Suppressor macrophage treated with lipopolysaccharide for 4 hours (primary cell): ENCODE measurements at places on chromosomes 5 and 9.

DNA sequence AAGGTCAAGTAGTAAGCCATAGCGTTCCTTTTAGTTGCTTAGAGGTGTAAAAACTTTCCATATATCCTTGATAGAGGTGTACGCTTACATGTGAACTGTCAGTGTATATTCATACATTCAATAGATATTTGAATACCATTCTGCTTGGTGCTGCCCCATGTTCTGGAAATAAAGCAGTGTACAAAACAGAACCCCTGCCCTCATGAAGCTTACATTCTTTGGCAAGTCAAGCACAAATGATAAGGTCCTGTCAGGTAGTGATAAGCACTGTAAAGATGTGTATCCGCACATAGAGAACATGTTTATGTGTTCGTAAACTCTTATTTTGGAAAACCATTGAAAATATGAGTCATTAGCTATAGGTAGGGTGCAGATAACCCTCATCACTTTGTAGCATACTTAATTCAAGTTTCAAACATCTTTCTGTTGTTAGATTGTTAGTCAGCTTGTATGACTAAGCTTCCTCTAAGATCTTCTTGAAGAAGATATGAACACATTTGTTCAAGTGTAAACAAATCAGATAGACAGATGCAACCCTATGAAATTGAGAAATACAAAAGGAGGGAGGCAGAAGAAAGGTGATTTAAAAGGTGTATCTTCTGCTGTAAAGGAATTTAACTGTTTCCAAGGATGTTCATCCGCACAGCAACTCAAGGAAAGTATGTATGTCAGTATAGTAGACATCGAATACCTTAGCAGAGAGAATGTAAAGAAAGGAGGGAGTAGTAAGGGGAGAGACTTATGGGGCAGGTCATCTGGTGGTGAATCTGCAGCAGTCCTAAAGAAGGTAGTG is 1.6 kb downstream of the GTF3C4 start:
- DNase-seq, result peak; percentile 6

DNA sequence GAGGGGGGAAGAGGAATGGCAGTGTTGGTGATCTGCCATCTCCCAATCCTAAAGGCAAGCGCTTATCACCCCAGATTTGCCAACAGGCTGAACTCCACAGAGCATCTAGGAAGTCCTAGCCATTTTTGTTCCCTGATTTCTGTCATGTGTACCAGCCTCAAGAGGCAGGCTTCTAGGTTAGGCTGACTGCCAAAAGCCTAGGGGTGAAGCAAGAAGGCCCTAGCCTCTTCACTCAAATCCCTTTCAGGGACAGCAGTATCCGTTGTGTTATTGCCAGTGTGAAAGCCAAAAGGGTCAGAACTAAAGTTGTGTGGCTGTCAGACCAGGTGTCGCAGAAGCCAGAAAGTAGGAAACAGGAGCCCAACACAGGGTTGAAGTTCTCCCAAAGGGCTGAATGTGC is 14.7 kb downstream of the IGIP start:
- no peak for DNase-seq

- DNase-seq, result no peak
These were observed 105.8 kb downstream of the TTLL11 start for GRCh38 chr9:121987314-121987713.

DNA sequence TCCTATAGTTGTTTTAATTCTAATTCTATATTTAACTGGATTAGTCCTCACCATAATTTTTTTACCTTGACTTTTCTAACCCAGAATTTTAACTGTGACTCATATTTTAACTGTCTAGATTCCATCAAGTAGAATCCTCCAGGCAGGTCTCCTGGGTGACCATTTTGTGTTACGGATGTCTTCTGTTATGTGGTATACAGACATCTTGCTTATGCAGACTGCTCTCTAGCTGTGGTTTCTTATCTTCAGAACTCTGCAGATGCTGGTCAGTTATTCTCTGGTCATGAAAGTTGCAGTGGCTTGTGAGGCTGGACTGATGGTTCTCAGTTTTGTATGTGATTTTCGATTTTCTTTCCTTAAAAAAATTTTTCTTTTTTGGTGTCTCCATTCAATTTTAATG is 139.4 kb downstream of the ATG10 start:
- DNase-seq, result no peak

- DNase-seq, result peak; percentile 42
These were observed 8.6 kb downstream of the RUFY1 start for GRCh38 chr5:179558932-179559283.

- DNase-seq, result peak; percentile 88
These were observed 4.4 kb upstream of the BHMT start for GRCh38 chr5:79107020-79107796.
